ENCODE measurements at places on chromosomes 11 and 22.

DNA sequence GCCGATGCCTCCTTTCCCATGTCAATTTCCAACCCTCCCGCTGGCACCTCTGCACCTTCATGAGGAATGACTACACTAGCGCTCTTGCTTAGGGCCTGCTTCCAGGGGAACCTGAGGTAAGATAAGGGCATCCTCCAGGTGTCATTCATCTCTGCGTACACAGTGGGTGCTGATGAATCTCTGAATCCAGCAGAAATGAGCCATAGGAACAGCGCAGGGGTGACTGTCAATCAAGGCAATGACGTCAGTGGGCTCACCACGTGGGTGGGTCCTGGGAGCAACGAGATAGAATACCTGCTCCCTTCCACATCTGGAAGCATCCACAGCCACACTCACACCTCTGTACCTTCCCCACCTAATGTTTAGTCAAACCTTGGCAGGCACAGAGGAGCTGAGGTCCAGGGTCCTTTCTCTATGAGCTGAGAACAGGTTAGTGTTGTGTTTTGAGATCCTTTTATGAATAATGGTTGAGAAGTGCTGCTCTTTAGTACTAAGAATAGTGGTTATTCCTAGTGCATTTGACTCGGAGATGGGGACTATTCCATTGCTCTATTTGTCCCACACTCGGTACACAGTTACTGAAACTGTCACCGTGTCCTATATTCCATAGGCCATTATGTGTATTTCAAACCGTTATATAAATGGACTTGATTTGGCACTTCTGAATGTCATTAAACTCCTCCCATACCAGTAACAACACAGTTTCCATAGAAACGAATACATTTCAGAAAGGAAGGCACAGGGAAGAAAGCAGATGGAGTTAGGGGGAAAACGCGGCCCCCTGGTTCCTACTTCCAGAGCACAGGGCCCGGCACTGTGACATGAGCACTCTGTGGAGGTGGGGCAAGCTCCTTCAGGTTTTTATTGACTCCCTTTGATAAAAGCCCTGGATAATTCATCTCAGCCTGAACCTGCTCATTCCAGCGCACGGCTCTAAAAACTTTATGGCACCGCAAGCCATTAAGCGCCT, 193.4 kb downstream of the ST3GAL4 start:
- no peak for DNase-seq

DNA sequence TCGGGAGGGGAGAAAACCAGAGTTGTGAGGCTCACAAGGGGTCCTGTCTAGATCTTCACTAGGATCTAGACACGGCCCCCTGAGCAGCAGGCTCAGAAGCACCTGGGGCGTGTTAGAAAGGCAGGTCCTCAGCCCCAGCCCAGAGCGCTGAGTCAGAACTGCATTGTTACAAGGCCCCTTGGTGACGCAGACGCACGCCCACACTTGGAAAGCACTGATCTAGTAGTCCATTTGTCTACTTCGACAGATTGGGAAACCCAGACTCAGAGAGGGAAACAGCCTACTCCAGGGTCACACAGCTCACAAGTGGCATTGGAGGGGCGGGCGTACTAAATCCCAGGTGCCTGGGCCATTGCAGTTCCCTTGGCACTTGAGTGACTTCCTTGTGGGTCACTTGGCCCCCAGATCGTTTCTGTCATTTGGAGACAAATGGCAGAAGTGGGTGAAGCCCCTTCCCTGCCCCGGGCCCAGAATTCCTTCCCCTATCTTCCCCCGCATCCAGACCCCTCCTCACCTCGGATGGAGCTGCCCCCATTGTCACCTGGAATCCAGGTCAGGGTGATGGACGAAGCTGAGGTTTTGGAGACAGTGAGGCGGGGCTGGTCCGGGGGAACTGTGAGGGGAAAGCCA, 110.8 kb downstream of the CEP164 start:
- DNase-seq: no peak

DNA sequence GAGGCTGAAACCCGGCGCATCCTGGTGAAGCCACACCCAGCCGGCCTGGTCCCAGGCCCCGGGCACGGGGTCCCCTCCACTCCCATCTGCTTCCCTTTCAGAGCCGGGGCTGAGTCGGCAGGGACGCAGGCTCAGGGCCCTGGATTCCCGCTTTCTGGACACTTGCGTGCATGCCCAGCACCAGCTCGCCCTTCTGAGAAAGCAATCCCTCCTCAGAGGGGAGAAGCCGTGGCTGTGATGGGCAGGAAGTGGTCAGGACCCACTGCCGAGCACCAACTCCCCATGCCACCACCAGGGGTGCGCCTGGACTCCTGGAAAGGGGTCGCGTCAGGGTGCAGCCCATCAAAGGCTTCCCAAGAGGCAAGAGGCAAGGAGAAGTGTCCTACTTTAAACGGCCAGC, 15.1 kb downstream of the CDKN1C start:
- no peak for DNase-seq

DNA sequence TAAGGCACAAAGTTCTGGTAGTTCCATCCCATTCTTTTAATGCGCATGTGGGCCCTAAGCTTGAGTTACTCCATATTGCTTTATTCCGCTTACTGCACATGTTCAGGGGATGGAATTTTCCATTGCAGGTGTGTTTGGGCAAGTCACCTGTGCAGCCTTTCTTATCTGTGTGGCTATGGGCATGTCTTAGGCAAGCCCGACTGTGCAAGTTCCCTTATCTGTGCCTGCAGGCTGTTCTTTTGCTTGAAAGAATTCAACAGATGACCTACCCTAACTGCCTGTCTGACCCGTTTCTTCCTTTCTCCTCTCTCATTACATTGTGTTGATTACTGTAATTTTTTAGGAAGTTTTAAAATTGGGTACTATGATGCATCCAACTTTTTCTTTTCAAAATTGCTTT, 363.6 kb downstream of the TTC28 start:
- peak; percentile 7 for DNase-seq

- DNase-seq: no peak
Measured at GRCh38 chr11:134425413-134425812, 13.4 kb upstream of the B3GAT1 start.

DNA sequence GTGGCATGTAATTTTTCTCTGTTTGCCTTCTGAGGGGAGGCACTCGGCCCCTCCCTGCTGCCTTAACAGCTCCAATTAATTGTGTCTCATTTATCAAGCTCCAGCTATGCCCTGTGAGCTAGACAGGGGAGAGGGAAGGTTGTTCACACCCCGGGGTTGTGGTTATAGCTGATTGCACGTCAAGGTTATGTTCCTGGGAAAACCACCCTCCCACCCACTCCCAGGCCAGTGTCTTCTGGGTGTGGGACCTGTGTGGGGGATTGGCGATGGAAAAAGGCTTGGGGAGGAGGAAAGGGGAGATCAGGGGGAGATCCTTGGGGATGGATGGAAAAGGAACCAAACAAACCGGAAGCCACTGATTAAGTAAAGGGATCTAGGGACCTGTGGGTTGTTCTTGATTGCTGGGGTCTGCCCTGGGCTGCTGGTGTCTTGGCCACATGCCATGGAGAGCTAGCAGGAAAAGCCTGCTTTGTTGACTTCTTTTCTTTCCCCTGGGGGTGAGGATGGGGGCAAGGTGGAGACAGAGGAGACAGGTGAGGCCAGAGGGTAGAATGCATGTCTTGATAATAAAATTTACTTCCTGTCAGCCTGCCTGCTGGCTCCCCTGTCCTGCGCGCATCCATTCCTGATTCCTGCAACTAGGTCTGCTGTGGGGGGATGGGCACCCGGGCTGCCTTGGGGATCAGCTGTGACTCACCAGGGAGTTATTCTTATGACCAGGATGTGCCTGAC, 13.5 kb upstream of the SORL1-AS1 start:
- DNase-seq: peak; percentile 8

DNA sequence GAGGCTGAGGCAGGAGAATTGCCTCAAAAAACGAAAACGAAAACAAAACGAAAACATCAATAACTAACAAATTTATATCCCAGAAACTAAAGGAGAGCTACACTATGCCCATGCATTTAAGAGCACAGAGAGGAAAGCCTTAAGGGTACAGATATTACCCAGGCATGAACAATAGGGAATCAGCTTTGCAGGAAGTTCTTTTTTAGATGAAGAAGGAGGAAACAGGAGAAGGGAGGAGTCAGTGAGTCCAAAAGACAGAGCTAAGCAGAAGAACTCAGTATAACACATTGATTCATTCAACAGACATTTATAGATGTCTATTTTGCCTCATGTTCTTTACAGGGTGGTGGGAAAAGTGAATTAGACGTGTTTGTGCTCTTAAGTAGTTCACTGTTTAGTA, 8.3 kb downstream of the MRPL17 start:
- no peak for DNase-seq

DNA sequence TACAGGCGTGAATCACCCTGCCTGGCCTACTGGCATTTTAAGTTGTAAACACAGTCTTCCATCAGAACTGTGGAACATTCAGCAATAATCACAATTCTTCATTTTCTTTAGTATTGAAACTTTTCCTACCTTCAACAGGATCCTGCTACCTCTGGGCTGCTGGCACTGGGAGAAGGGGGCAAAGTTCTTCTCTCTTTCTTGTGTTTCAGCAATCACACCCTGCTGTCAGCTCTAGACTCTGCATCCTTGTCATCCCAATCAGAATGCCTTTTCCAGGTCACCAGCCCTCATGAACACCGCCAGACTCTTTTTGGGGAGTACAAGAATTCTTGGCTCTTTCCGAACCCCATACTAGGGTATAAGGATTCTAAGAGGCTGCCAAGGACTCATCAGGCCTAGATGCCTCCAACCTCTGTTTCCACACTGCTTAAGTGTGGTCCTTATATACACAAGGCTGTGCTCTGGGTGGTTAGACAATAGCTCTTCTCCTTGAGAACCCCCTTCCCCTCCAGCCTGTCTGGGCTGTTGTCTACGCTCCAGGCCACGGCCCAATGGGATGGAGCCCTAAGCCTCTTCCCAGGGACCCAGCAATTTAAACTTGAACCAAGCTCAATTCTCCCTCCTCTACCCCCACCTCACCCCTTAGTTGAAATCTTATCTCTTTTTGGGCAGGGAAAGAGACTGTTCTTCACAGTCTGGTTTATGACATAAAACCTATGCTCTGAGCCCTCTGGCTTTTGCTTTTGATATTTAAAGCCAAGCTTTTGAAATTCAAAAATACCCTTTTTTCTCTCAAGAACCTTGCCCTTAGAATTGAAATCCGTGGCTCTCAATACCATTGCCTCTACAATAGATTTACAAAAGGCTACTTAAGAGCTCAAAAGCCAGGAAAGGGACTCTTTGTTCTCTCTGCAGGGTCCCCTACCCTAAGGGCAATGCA, 327.4 kb downstream of the BUD13 start:
- no peak for DNase-seq

- DNase-seq: peak; percentile 87
Measured at GRCh38 chr11:68843703-68844312, 2.1 kb upstream of the CPT1A start.

DNA sequence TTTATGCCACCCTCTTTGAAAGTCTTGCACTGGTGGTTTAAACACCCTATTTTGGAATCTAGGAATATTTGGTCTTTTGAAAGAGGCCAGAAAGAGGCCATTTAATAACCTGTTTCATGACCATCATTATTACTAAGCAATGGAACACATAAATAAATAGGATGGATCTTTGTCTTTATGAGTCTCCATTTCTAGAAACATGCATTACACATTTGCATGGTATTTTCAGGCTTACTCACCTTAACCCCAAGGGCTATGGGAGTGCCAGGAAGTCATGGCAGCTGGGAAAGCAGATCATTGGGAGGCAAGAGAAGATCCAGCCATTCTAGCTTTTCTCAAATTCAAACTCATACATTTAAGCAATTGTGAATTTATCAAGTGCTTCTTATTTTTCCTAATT, 185.8 kb upstream of the POU2AF2 start:
- DNase-seq: no peak

GRCh38 chr22:22720724-22721261, 76.4 kb downstream of the GGTLC2 start:
- no peak for DNase-seq

GRCh38 chr11:84022695-84023094, 736.5 kb upstream of the CCDC90B start:
- no peak for DNase-seq

DNA sequence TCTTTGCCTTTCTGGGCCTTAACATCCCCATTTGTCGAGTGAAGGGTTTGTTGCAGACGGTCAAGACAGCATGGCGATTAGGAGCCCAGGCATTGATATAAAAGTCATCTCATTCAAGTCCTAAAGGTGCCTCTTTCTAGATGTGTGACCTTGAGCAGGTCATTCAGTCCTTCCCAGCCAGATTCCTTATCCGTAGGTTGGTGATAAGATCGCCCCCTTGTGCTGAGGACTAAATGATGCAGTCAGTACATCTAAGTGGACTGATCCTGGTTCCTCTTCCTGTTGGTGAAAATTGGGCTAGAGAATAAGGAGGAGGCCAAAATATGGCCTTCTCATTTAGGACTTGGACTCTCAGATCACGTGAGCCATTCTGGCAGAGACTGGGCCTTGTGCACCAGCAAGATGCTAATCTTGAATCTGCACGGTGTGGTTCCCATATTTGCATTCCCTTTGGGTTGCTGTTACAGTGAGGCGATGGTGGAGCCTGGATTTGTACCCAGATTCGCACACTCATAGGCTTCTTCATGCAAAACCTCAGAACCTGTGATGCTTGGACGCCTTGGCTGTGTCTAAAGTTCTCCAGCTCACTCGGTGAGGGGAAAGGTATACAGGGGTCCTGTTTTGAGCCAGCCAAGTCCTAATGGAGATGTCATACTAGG, 156.8 kb downstream of the MYO18B start:
- DNase-seq: no peak

DNA sequence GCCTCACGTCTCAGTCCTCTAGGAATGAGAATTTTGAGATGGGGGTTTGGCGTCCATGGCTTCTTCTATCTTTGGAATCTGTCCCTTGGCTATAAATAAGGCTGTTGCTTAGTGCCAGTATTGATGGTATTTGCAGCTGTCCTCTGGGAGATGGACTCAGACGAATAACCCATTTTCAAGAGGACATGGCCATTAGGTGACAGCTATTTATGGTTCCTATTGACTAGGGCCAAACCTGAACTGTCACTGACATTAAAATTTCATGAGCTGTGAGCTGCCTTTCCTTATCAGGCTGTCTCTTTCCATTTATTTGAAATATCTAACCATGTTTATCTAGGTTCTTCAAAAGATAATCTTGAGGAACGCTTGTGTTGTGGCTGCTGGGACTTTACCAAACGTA, 92.7 kb downstream of the NAV2 start:
- no peak for DNase-seq

GRCh38 chr11:123086305-123086704, 24.4 kb upstream of the HSPA8 start:
- DNase-seq: no peak

GRCh38 chr11:19838994-19839768, 126.5 kb downstream of the NAV2 start:
- DNase-seq: no peak

- no peak for DNase-seq
Measured at GRCh38 chr11:82720267-82721065, 13.2 kb downstream of the FAM181B start.

Measured in CD4-positive, CD25-positive, alpha-beta regulatory T cell (primary cell).